A549 treated with Hydrocortisone at 1 μM for 4 hours (cell line): ENCODE measurements at places on chromosomes 4 and X. TPM values are rescaled to one million over a fixed set of nuclear protein-coding genes. Genes with fewer than 3 reads are reported as not detected.

DMRTC1 gene
- 0.17 TPM in 1 of 5 replicates, not detected in the others for total RNA-seq

INPP4B gene
- total RNA-seq = 3.7 to 7.1 TPM (median 4.9 TPM) in 5 replicates

NOX1 gene
- 0.05 to 0.15 TPM (median 0.10 TPM) in 4 of 5 replicates, not detected in the other for total RNA-seq

MAGEB1 gene
- not detected in 5 replicates for total RNA-seq

FABP2 gene
- not detected in 5 replicates for total RNA-seq

ZNF41 gene
- total RNA-seq = 3.3 to 5.8 TPM (median 3.6 TPM) in 5 replicates

HTRA3 gene
- total RNA-seq = 15.5 to 20.4 TPM (median 19.2 TPM) in 5 replicates

ENAM gene
- not detected in 5 replicates for total RNA-seq

PPP4R3C gene
- not detected in 5 replicates for total RNA-seq

TRPC3 gene
- 0.08 to 0.12 TPM (median 0.10 TPM) in 3 of 5 replicates, not detected in the others for total RNA-seq

ZNF518B gene
- total RNA-seq = 2.3 to 4.4 TPM (median 3.2 TPM) in 5 replicates

ABLIM2 gene
- total RNA-seq = 4.9 to 8.3 TPM (median 6.4 TPM) in 5 replicates

SPCS3 gene
- total RNA-seq = 27.7 to 39.2 TPM (median 34.9 TPM) in 5 replicates

ADH4 gene
- not detected in 5 replicates for total RNA-seq

SNX25 gene
- total RNA-seq = 6.3 to 8.7 TPM (median 8.2 TPM) in 5 replicates

TSPAN6 gene
- total RNA-seq = 36.5 to 46.4 TPM (median 40.9 TPM) in 5 replicates

NWD2 gene
- 0.01 TPM in 2 of 5 replicates, not detected in the others for total RNA-seq

MMRN1 gene
- not detected in 5 replicates for total RNA-seq
